ENCODE measurements at places on chromosomes 7 and 10.

DNA sequence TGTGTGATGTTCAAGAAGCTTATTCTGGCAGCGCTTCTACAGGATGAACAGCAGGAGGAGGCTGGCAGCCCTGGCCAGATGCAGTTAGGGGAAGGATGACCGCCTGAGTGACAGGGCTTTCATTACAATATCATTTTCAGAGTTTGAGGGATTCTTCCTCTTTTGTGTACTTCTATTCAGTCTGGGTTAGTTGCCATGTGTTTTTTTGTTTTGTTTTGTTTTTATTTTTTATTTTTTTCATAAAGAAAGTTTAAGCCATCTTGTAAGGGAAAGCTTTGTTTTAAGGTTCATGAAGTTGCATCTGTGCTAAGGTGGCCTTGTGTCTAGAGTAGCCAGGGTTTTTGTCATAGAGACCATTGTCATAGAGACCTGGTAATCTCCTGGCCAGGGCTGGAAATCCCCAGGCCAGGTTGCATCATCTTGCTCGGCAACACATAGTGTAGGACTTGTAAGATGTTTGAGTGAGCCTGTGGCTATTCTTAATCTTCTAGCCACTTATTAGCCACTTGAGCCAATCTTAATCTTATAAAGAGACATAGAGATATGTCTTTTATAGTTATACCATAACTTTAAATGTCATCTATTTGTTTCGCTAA, 230.5 kb upstream of the TMEM229A start:
- DNase-seq, result no peak

DNA sequence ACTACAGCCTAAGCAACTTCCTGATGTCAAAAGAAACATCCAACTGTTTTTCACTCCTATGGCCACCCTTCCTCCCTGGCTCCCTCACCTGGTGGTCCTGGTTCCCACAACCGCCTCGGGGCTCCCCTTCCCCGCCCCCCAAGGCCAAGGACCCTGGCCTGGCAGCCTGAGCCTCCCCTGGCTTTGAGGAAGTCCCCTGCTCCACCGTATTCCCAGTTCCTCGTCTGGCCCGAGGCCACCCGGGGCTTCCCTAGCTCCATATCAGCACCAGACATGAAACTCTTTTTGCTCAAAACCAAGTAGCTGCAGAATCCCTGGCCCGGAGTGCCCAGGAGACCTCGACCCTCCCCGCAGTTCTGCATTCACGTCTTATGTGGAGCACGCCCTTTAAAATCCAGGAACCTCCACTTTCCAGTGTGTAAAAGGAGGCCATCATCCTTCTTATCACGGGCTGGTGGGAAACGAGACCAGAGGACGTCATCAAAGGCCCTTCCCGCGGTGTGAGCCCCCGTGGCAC, 82.9 kb downstream of the PRKAG2 start:
- peak; percentile 74 for DNase-seq

DNA sequence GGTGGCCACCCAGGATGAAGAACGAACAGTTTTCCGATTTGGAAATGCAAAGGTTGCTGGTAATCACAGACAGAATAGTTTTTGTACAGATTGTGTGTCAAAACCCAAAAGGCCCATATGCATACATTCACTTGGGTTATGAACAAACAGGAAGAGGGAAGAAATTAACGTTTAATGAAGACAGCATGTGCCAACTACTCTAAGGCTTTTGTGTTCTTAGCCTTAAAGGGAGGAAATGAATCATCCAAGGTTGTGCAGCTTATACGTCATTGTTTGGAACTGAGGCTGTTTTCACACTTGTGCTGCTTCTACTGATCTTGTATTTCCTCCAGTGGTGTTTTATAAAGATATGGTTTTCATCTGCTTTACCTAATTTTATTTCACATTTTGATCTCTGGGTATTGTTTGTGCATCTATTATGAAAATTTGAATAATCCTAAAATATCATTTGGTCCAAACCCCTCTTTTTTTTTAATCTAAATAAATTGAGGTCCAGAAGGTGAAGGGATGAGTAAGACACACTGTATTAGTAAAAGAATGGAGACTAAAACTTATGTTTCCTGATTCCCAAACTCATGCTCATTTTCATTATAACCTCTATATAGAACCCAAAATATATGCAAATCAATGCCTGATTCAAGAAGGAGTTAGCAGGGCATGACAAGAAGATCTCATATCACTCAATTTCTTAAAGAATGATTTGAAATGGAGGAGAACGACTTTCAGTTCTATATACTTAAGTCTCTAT, 373.1 kb downstream of the THSD7A start:
- no peak for DNase-seq

DNA sequence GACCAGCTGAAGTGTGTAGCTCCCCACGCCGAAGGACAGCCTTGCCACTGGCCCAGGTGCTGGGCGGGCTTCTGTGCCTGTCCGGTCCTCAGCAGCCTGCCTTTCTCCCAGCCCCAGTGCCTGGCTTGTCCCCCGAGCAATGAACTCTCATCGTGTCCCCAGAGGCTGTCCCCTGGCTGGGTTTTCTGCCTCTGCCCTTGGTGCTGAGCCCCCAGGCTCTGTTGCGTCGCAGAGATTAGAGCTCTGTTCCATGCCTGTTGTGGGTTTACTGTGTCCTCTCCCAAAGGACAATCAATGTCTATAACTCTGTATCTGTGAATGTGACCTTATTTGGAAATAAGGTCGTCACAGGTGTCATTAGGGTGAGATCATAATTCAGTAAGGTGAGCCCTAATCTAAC, 226.1 kb upstream of the SHH start:
- DNase-seq, result no peak

GRCh38 chr10:77825965-77826364, 100.6 kb downstream of the DLG5 start:
- no peak for DNase-seq

- no peak for DNase-seq
Observed at GRCh38 chr10:71331736-71332135, 12.7 kb downstream of the SLC29A3 start.

- DNase-seq, result no peak
Observed at GRCh38 chr7:138979226-138979979, 1.8 kb downstream of the KIAA1549 start.

GRCh38 chr10:108385963-108386362, 1221.5 kb upstream of the SORCS1 start:
- DNase-seq, result no peak

DNA sequence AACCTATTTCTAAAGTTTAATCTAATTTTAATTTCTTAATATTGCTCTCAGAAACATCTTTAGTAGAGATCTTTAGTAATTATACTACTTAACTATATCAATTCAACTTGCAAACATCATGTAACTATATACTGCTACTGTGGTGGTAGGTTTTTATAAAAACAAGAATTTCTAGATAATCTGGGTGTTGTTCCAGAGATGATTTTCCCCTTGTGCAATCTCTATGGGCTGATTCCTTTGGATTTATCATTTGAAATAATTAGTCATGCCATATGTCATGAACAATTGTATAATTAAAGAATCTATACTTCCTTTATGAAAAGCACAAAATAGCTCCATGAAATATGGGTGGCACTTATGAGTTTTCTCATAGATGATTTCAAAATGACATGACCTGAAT, 23.9 kb upstream of the CDK13 start:
- DNase-seq, result no peak

DNA sequence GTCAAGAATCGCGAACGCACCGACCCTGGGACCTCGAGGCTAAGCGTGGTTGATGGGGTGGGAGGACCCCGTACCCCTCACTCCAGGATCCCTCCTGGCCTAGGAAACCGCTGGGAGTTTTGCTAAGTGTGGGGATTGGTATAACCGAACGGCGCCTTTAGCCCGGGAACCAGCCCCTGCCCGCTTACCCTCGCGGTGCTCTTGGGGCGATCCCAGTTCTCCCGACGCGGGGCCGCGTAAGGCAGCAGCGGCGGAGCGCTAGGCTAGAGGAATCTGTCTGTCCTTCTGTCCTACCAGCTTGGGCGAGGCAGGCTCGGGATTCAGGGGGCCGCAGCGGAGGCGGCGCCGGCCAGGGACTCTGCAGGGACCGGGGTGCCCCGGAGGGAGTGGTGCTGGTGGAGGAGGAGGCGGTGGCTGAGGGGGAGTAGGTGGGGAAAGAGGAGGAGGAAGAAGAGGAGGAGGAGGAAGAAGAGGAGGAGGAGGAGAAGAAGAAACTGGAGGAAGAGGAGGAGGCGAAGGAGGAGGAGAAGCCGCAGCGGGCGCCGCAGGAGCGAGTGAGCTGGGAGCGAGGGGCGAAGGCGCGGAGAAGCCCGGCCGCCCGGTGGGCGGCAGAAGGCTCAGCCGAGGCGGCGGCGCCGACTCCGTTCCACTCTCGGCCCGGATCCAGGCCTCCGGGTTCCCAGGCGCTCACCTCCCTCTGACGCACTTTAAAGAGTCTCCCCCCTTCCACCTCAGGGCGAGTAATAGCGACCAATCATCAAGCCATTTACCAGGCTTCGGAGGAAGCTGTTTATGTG, 439 bp upstream of the EMX2 start:
- no peak for DNase-seq

- DNase-seq, result no peak
Observed at GRCh38 chr10:52807803-52808202, 35.2 kb upstream of the MBL2 start.

DNA sequence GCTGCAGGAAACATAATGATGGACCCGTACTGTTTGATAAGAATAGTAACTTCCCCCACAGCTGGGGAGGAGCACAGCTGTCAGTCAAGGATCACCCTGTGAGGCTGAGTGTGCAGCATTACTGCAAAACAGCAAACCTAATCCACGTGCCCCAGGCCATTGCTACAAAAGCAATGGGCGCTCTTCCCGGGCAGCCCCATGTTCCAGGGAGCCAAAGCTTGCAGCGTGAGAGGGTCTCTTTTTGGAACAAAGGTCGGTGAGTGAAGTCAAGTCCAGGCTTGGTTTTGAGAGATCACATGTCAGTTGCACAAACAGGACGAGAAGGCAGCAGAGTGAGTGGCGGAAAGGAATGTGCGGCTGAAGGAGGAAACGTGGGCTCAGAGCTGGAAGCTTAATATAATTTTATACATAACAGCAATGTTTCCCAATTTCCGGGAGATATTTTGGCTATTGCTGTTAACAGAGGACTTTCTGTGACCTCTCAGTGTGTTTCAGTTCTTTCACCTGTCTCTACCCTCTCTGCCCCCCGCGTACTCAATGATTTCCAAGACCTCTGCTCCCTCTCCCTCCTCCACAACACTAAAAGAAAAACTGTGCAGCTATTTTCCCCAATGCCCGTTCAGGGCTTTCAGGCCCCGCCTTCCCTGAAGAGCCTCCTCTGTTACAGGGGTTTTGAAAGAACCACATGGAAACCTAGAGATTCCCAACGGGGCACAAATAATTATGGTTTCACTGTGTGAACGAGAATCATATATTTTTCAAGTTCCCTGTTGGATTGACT, 128.9 kb downstream of the MTPAP start:
- DNase-seq, result no peak

DNA sequence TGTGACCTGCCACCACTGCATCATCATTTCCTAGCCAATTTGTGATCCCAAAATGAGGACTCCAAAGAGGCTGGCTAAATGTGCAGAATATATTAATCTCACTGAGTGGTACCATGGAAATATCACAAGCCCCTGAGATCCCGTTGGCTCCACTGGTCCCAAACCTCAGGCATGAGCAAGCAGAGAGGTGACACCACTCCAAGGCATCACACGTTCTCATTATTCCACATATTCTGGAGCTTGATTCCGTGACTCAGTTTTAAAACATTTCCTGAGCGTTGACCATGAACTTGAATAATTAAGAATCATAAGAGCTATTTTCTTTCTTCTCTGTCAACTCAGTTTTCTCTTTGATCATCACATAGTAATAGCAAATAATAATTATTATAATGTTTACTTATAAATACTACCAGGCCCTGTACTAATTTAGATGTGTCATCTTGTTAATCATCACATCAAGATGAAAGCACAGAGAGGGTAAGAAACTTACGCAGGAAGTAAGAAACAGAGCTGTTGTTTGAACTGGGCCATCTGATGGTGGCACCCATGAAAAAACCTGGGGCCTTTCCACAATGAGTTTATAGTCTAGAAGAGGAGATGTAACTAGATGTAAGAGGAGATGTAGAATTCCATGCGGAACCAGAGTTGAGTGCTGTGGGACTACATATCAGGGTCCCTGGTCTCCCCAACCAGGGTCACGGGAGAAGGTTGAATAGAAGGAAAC, 3.5 kb downstream of the APBB1IP start:
- no peak for DNase-seq

- no peak for DNase-seq
Observed at GRCh38 chr7:19705663-19706062, 3.2 kb downstream of the POLR1F start.

- no peak for DNase-seq
Observed at GRCh38 chr7:101935521-101936141, 118.2 kb downstream of the CUX1 start.

DNA sequence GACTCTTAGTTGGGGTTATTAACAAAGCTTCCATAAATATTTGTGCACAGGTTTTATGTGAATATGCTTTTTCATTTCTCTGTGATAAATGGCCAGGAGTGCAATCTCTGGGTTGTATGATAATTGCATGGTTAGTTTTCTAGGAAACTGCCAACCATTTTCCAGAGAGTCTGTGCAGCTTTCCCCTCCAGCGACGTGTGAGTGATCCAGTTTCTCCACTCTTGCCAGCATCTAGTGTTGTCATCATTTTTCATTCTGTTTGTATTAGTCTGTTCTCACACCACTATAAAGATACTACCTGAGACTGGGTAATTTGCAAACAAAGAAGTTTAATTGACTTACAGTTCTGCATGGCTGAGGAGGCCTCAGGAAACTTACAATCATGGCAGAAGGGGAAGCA, 319.6 kb upstream of the SHH start:
- no peak for DNase-seq

GRCh38 chr10:31001740-31002139, 29.9 kb downstream of the ZNF438 start:
- no peak for DNase-seq
